ENCODE measurements at places on chromosomes 5 and 9. TPM values are rescaled to one million over a fixed set of nuclear protein-coding genes. Genes with fewer than 3 reads are reported as not detected.

GRCh38 chr5:69493396-69494133 is 975 bp downstream of the OCLN start:
- no peak for DNase-seq

Gene PCDHAC1
- 2.8 TPM for total RNA-seq

DNA sequence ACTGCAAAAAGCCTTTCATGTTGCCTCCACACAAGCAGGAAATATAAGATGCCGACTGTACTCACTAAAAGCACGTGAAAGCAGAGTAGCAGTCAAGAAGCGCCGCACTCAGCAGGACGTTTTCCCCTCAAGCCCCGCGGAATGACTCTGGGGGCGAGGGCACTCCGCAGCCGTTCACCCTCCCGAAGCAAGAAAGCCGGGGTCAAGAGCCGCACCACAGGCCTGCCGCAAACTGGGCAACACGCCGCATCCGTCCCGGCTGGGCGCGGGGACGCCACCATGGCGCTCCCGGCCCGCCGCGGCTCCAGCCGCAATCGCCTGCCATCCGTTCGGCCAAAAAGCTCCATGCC is 364 bp downstream of the RPS6 start:
- peak; percentile 14 for DNase-seq

- no peak for DNase-seq
Measured at GRCh38 chr9:31597977-31598376, 786.5 kb upstream of the ACO1 start.

Gene PRKACG
- not detected for total RNA-seq

DNA sequence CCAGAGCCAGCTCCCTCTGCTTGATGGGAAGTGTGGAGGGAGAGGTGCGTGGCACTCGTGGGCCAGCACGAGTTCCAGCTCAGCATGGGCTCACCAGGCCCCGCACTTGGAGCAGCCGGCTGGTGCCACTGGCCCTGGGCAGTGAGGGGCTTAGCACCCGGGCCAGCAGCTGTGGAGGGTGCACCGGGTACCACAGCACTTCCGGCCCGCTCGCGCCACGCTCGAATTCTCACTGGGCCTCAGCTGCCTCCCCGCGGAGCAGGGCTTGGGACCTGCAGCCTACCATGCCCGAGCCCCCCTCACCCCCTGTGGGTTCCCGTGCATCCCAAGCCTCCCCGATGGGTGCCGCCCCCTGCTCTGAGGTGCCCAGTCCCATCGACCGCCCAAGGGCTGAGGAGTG is 98.4 kb downstream of the DCP2 start:
- no peak for DNase-seq

DNA sequence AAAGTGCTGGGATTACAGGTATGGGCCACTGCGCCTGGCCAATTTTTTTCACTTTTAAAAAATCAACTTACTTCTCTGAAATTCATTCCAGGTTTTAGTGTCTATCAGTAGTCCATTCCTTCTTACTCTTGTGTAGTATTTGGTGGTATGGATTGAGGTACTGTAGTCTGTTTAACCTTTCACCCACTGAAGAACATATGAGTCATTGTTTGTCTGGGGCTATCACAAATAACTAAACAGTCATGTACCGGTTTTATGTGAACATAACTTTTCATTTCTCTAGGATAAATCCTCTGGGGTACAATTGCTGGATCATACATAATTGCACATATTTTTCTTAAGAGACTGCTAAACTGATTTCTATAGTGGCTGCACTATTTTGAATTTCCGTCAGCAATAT is 1188.0 kb upstream of the CDH9 start:
- no peak for DNase-seq

Gene ARID3C
- total RNA-seq, result 0.30 TPM

Gene KLHL3
- total RNA-seq, result 27.3 TPM

Gene EQTN
- total RNA-seq, result not detected

Gene BHMT
- total RNA-seq, result 4.1 TPM

DNA sequence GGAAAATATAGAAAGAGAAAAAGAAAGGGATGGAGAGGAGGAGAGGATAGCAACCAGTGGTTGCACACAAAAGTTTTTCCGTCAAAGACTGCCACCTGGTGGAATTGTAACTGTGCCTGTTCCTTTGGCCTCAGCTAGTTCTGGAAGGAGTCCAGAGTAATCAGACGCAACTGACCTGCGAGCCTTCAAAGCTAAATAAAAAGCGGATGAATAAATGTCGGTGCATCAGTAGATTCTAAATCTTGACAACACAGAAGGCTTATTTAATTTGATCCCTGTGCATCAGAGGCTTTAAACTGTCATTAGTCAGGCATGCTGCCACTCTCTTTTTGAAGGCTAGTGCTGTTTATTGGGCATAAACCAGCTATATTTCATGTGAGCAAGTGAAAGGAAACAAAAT is 132.9 kb upstream of the ACO1 start:
- peak; percentile 50 for DNase-seq

DNA sequence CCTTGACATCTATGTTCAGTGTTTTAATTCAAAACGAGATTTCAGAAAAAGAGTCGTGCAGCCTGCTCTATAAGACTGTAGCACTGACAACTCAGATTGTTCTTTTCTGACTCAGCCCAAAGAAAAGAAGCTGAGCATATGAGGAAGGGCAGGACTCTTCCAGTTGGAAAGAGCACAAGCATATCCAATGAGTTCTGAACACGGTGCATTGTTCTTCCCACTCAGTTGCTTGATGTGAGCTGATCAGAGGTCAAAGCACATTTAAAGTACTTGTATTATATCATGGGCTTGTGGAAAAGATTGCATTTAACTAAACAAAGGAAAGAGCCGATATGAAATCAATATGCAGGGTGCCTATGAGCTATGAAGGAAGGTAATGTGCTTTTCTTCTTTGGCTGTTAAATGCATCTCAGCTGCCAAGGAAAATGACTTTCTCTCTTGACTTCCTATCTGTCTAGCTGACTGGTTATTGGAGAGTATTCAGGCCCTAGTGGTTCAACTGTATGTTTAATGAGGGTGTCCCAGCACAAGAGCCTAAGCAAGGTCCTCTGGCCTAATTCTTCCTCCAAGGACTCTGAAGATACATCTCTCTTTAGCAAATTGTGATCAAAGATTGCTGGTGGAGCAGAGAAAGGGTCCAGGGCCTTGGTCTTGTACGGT is 226.6 kb upstream of the PPP1R2B start:
- no peak for DNase-seq

- no peak for DNase-seq
Measured at GRCh38 chr5:24714746-24715145, 70.0 kb upstream of the CDH10 start.

DNA sequence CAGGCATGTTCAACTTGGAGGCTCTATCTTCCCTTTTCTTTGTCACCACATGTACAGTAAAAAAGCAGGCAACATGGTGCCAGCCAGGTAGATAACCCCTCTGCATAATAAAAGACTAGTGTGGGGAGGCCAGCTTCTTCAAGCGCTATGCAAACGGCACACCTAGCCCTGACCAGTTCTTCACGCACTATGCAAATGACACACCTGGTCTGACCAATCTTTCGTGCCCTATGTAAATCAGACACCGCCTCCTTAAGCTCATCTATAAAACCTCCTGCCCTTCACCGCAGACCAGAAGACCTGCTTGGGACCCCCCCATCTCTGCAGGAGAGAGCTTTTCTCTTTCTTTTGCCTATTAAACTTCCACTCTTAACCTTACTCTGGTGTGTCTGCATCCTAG is 28.1 kb upstream of the UGCG start:
- DNase-seq, result no peak

GRCh38 chr5:34598177-34598794 is 57.8 kb upstream of the RAI14 start:
- DNase-seq, result no peak

DNA sequence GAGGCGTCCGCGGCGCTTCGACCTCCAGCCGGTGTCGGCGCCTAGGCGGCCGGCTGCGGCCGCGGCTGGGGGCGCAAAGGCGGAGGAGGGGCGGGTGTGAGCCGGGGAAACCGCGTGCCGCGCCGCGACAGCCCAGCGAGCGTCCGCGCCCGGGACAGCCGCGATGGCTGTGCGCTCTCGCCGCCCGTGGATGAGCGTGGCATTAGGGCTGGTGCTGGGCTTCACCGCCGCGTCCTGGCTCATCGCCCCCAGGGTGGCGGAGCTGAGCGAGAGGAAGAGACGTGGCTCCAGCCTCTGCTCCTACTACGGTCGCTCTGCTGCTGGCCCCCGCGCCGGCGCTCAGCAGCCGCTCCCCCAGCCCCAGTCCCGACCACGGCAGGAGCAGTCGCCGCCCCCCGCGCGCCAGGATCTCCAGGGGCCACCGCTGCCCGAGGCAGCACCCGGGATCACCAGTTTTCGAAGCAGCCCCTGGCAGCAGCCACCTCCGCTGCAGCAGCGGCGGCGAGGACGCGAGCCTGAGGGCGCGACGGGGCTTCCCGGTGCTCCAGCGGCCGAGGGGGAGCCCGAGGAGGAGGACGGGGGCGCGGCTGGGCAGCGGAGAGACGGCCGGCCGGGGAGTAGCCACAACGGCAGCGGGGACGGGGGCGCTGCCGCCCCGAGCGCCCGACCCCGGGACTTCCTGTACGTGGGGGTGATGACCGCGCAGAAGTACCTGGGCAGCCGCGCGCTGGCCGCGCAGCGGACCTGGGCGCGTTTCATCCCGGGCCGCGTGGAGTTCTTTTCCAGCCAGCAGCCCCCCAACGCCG is 605 bp downstream of the CHSY3 start:
- no peak for DNase-seq

Gene SLC28A3
- 0.44 TPM for total RNA-seq

Gene BARHL1
- not detected for total RNA-seq

GRCh38 chr5:149618581-149619248 is 37.4 kb downstream of the ARHGEF37 start:
- no peak for DNase-seq

Gene IGFBPL1
- total RNA-seq, result not detected

DNA sequence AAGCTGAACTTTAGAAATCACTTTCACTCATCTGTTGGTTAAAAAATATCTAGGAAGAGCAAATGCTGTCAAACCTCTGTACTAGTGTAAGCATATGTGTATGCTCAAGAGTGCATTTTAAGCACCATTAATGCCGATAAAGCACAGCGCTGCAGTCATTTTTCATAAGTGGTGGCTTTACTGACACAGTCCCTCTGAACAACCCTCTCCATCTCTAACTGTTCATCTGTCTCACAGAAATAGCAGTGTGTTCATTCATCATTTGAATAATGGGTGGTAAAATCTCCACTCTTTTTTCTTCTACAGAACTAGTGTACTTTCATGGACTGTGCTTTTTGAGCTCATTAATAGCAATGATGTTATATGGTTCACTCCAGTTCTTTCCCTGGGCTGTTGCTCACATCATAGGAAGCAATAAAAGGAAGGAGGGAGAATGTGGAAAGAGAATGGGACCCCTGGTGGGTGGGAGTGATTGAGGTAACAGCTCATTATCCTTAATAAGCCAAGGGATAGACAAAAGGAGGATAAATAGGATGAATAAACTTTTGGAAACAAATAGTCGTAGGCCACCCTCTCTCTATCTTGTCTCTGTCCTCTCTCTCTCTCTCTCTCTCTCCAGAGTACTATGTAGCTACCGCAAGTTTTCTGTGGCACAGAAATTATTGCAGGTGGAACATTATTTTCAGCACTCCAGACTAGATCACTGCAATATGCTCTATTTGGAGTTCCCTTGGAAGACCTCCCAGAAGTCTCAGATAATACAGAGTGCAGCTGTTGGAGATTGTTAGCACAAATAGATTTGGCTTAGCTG is 117.9 kb upstream of the PRDM9 start:
- no peak for DNase-seq

Gene GRM6
- not detected for total RNA-seq

- no peak for DNase-seq
Measured at GRCh38 chr9:79642671-79643070, 70.9 kb downstream of the TLE4 start.

DNA sequence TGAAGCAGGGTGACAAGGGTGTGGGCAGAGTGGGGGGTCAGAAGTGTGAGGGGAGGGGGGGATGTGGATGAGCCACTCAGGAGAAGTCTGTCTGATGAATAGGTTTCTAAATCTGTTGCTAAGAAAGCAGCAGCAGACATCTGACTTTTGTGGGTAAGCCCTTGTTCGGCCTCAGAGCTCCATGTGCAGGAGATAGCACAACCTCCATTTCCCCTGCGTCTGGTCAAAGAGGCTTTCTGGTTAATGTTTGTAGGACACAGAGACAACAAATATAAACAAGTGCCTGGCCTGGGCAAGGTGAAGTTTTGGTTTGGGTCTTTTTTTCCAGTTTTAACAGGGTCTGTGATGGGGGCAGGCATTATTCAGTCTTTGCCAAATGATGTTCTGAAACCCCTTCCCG is 57.0 kb upstream of the GNE start:
- DNase-seq, result no peak

DNA sequence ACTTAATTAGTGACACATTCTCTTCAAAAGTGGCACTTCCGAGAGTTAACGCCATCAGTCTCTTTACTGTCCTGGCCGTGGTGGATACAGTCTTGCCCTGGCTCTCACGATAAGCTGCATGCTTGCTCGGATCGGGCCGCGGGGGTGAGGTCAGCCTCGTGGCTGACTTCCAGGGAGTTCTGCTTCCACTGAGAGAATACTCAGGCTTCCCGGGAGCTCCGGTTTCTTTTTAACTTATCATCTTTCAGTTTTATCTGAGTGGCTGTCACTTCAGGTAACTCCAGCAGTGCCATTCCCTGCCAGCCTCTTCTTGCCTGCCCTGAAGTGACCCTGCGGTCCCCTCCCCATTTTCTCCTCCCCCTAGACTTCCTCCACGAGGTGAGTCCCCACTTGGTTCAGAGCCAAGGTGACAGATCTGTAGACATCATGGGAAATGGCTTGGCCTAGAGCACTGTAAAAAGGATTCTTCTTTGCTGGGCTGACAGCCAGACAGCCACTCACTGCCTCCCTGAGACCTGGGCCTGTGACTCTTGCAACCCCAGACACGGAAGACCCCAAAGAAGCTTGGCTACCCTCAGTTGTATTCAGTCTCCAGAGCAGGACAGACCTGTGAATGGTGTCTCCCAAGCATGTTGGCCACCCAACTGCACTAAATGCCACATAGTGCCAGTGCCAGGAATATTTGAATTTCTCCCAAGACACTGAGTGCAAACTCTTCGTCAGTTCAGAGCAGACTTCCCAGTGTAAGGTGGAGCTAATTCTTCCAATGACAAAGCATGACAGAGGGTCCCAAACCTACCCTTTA is 95.1 kb downstream of the DAPK1 start:
- peak; percentile 33 for DNase-seq

DNA sequence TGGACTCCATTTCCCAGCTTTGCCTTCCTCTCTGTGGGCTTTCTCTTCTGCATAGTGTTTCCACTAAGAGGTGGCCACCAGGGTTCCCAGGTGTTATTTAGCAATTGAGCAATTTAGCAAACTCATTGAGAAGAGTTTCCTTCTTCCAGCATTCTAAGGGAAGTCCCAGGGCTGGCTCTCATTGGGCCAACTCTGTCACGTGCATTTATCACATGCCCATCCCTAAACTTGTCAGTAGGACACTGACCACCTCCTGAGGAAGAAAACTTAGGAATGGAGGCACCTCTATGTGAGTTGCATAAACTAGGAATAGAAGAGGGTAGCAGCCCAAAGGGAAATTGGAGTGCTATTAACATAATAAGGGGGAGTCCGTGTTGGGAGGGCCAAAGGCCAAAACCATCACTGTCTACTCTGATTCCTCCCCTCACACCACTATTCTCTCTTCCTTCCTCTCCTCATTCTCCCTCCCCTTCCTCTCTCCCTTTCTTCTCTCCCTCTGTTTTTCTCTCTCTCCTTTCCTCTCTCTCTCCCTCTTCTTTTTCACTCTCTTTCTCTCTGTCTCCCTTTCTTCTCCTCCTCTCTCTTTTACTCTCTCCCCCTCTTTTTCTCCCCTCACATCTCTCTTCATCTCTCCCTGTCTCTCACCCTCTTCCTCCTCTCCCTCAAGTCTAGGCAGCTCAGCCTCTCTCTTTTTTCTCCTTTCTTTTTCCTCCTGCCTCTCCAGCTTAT is 213.4 kb downstream of the PALM2AKAP2 start:
- DNase-seq, result no peak

GRCh38 chr5:125033602-125034001 is 287.2 kb upstream of the ZNF608 start:
- no peak for DNase-seq
